GM12865 (cell line): ENCODE measurements at places on chromosomes 2 and 18.

DNA sequence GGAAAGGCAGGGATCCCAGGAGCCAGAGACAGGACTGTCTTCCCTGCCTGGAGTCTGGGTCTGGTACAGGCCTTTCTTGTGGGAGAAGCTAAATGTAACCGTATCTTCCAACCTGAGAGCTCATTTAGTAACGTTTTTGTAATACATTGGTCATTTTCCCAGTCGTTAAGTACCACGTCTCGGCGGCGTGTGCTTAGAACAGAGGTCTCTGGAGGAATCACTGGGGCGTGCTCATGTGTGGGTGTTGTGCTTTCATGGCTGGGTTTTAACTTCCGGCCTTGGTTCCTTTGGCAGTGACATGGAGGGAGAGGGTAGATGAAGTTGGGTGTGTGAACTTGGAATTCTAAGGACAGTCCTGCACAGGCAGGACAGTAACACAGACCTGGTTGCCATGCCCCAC lies 79.7 kb downstream of the NCK2 start:
- DNase-seq: no peak

DNA sequence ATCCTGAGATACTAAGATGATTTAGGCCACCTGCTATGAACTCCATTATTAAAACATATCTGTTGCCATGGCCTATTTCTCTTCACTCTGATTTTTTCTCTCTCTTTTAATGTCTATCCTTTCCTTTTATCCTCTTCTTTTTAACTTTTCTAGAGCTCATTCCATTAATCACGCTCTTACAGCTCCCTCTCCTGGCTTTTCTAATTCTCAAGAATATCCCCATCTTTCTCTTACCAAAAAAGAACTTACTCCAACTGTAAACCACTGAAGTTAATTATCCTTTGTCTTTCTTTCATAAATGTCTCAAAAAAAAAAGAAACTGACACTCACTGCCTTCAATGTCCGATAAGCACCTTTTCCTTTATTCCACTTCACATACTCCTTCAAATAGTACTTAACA lies 7.9 kb downstream of the PPP3R1 start:
- no peak for DNase-seq

- no peak for DNase-seq
Observed at GRCh38 chr2:120625865-120626560, 109.7 kb upstream of the GLI2 start.

GRCh38 chr2:22822835-22823234 lies 562.1 kb upstream of the KLHL29 start:
- DNase-seq: no peak

- no peak for DNase-seq
Observed at GRCh38 chr18:69008538-69008937, 210.7 kb downstream of the CCDC102B start.

- DNase-seq: no peak
Observed at GRCh38 chr2:164803776-164804466, 37.7 kb downstream of the COBLL1 start.

- no peak for DNase-seq
Observed at GRCh38 chr2:71261534-71261933, 34.6 kb upstream of the PAIP2B start.

- peak; percentile 54 for DNase-seq
Observed at GRCh38 chr18:48230467-48231113, 178.6 kb downstream of the ZBTB7C start.

DNA sequence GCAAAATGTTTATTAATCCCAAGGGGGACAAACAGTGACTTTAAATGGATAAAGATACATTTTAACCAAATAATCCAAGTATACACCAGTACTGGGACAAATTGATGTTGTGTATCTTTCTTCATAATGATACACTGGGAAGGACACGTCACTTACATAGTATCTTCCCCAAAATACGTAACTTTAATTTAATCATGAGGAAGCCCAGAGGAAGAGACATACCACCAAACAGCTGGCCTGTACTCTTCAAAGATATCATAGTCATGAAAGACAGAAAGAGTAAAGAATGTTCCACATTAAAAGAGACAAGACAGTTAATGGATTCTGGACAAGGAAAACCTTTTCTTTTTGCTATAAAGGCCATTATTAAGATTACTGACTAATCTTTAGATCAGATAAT lies 37.1 kb downstream of the AGFG1 start:
- no peak for DNase-seq

GRCh38 chr18:47492691-47493090 lies 241.2 kb upstream of the SKOR2 start:
- no peak for DNase-seq

GRCh38 chr2:10924441-10924840 lies 12.7 kb downstream of the KCNF1 start:
- DNase-seq: no peak

DNA sequence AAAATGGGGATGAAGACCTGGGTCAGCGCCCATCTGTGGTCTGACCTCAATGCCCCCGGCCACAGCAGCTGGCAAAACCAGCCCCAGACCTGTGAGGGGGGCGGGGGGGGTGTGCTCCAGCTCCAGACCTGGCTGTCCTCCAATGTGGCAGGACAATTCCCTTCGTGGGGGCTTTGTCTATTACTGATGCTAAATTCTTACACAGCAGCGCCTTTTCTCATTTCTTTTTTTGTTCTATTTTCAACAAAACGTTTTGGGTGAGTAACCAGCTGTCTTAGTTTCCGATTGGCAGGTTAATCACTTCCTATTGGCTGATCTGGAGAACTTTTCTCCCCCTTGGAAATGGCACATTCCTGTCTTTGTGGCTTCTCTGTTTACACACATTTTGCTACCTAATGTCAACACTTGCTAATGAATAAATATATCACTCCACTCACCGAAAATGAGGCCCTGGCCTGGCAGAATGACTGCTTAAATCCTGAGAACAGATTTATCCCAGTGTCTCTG lies 4.4 kb downstream of the SMAD7 start:
- DNase-seq: no peak

GRCh38 chr2:172244419-172245130 lies 141.9 kb upstream of the DLX2 start:
- no peak for DNase-seq

GRCh38 chr2:60118061-60118460 lies 435.4 kb downstream of the BCL11A start:
- peak; percentile 5 for DNase-seq

DNA sequence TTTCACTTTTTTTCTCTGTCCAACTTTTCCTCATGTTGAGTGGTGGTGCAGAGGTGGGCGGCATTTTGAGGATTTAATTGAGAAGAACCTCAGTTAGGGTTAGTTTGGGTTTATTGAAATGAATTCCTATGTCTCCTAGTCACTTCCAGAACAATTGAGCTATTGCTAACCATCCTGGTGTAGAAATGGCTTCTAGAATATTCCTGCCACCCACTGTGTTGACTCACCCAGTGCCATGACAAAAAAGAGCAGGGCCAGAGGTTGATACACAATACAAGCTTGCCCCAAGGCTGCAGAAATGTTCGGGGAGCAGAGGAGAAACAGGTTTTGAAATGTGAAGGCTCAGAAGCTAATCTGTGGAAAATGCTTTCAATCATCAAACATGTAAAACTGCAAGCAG lies 167.1 kb upstream of the TRIB2 start:
- no peak for DNase-seq

DNA sequence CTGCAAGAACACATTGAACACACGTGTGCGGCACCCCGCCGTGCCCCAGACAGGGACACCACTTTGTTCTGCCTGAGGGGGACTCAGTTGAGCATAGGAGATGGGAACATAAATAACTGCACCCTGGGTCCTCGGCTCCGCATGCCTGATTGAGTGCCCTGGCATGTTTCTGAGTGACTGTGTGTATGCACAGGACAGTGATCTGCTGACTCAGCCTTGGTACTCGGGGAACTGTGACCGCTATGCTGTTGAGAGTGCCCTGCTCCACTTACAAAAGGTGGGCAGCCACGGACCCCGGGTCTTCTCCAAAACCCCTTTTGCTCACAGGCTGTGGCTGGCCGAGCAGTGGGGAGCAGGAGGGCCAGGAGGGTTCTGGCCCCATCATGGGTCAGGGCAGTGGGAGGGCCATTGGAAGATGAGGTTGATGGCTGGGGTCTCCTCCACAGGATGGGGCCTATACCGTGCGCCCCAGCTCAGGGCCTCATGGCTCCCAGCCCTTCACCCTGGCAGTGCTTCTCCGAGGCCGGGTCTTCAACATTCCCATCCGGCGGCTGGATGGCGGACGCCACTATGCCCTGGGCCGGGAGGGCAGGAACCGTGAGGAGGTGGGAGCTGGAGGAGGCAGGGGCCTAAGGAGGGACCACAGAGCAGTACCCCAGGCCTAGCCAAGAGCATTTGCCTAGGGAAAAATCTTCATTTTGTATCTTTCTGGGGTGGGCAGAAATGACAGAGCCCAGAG lies 16.9 kb downstream of the SH2D6 start:
- no peak for DNase-seq

DNA sequence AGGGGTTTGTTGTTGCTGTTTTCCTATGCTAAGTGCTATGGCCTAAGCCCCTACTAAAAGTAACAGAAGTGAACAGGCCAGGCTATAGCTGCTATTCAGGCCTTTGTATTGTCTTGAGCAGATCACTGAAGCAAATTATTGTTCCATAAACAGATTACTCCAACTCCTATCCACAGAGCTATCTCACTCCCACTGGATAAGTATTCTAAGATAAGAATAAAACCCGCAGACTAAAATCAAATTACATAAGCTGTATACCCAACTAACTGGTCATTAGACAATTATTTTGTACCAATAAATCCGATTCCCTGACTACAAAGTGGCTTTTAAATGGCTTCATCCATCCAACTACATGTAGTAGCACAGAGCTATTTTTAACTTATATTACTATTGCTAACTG lies 74.3 kb downstream of the THADA start:
- no peak for DNase-seq

GRCh38 chr2:196040218-196040617 lies 28.4 kb downstream of the DNAH7 start:
- no peak for DNase-seq

GRCh38 chr2:8412586-8412985 lies 269.3 kb upstream of the ID2 start:
- no peak for DNase-seq

- DNase-seq: peak; percentile 69
Observed at GRCh38 chr2:43221763-43222474, 4.5 kb downstream of the ZFP36L2 start.

GRCh38 chr2:192725991-192726390 lies 531.3 kb upstream of the TMEFF2 start:
- DNase-seq: no peak

DNA sequence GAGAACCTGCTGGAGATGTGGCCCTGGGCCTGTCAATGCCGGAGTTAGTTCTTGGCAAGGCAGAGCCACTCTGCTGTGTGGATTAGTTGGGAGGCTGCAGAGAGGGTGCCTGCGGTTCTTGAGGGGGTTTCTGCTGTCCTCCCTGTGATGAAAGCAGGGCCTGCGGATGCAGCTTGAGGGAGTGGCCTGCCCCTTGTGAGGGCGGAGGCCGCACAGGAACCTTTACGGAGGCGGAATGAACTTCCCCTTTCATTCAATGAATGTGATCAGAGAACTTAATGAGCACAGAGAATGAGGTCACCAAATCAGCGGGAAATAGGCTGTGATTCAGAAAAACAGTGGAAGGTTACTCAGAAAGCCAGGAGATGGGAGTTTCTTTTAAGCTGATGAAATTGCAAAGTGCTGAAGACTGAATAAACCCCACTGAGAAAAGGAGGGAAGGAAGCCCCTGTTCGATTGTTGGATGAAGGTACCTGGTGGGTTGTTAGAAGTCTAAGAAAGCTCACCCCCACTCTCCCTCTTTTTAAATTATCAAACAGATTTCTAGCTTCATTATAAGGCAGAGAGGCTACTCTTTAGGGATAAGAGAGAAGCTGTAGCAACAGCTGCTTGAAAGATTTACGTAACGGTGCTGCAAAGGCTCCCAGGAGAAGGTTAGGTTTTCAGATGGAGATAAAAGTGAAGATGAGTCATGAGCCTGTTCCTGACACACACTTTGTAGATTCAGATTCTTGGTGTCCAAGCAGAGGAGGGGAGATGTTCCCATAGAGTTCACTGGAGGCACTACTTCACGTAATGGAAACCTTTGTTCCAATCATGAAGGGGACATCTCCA lies 47.4 kb downstream of the VWA3B start:
- peak; percentile 61 for DNase-seq

DNA sequence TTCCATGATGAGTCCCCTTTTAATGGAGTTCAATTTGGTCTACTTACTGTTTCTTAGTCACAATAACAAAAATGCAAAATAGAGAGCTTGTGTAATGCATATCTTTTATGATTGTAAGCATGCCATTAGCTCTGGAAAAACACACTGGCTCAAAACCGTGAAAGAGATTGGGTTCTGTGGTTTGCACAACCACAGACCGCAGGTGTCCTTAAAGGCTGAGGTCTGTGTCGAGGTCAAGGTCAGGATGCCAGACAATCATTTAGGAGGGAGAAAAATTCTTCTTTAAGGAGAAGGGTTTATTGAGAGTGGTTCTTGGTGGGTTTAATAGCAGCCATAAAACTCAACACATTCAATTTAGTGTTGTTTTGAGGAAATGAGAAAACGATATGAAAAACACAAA lies 487.2 kb downstream of the GALR1 start:
- no peak for DNase-seq

DNA sequence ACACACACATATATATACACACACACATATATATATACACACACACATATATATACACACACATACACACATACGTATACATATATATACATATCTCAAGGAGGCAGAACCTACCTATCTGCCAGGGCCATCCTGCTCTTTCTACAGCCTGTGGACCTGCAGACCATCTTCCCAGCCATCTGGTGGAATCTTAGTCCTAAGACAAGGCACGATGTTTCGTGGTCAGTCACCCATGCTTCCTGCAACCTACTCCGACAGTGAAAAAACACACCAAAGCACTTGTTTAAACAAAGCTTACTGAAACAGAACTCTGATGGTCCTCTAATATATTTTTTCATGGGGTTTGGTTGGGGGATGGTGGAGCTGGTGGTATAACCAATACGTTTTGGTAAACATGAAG lies 164.2 kb upstream of the ZNF521 start:
- DNase-seq: no peak

DNA sequence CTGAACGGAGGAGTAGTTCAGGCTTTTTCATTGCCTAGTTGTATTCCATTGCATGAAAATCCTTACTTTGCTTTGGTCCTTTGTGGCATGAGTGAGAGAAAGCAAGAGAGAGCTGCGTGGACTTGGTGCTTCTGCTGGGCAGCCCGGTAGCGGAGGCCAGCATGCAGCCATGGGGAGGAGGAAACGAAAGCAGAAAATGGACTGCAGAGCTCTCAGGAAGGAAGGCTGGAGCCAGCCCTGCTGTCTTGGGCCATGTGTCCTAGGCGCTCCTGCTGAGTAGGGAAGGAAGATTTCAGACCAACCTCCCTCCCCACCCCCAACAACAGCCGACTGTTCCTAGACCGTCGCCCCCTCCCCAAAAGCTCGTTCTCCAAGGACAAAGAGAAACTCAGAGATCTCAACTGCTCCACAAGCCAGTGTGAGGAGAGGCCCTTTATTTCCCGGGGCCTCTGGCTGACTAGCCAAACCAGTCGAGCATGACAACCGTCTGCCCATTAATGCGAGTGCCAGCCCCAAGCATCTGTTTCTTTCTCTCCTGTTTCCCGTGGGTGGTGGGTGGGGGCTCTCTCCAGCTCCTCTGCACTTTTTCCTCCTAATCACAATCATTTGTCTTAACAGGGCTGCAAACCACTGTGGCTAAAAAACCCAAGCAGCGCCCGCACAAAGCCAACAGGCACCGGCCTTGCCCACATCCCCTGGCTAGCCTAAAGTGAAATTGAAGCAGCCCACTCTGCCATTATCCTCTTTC lies 66.8 kb upstream of the FZD7 start:
- DNase-seq: no peak
